ENCODE measurements at places on chromosomes 1 and 21.

- DNase-seq = no peak
Measured at GRCh38 chr1:29285771-29286170, 49.4 kb downstream of the PTPRU start.

- no peak for DNase-seq
Measured at GRCh38 chr21:25788677-25789076, 53.9 kb downstream of the GABPA start.

GRCh38 chr1:10014016-10014415 is 17.0 kb downstream of the RBP7 start:
- DNase-seq = no peak

- no peak for DNase-seq
Measured at GRCh38 chr1:108716437-108717230, 3.9 kb downstream of the FNDC7 start.

- no peak for DNase-seq
Measured at GRCh38 chr1:78340006-78340405, 150.8 kb upstream of the PTGFR start.

GRCh38 chr1:237383791-237384190 is 341.8 kb downstream of the RYR2 start:
- no peak for DNase-seq

DNA sequence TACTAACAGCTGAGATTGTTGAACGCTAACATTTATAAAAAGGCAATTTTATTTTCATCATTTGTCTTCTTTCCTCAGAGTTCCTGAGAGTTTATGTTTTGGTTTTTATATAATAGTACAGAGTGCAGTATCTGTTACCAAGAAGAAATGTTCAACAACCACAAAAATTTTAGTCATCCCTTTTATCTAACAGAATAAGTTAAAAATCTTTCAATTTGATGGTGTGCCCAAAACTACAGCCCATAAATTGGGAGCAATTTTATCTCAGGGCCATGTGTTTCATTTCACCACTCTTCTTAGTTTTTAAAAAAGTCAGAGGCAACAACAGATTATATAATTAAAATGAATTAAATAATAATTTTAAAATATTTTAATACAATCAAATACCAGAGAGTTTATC is 37.1 kb downstream of the NEXN start:
- no peak for DNase-seq

- DNase-seq = no peak
Measured at GRCh38 chr1:185427264-185427663, 110.2 kb upstream of the IVNS1ABP start.

- no peak for DNase-seq
Measured at GRCh38 chr1:55700359-55701130, 485.4 kb upstream of the USP24 start.

DNA sequence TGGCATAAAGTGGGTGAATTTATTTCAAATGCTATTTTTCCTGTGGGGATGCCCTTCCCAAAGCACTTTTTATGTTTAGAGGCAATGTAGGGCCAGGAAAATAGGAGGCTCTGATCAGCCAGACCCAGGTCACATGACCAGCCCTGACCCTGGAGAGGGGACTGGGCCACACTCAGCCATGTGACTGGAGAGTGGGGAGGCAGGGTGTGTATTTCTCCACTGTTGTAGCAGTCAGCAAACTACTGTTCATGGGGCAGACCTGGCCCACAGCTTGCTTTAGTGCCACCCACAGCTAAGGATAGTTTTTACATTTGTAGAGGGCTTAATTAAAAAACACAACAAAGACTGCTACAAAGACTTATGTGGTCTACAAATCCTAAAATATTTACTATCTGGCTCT is 153.8 kb downstream of the ACTL8 start:
- no peak for DNase-seq

DNA sequence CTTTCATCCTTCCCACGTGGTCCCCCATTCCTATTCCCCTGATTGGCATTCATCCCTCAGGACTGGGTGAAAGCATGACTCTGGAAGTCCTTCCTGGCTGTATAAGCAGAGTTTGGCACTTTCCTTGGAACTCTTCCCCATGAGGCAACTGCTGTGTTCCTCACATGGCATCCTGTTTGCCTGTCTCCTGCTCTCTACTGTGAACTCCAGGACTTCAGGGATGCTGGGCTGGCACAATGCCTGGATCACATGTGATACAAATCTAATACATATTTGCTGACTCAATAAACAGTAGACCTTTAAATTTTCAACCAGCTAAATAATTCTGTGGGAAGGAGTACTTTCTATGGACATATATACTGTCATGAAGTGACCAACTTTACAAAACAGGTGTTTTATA is 46.8 kb upstream of the EDEM3 start:
- DNase-seq = no peak

GRCh38 chr1:40925834-40926410 is 53.6 kb upstream of the CTPS1 start:
- DNase-seq = no peak

- DNase-seq = no peak
Measured at GRCh38 chr1:244231572-244232315, 180.7 kb downstream of the ZBTB18 start.

DNA sequence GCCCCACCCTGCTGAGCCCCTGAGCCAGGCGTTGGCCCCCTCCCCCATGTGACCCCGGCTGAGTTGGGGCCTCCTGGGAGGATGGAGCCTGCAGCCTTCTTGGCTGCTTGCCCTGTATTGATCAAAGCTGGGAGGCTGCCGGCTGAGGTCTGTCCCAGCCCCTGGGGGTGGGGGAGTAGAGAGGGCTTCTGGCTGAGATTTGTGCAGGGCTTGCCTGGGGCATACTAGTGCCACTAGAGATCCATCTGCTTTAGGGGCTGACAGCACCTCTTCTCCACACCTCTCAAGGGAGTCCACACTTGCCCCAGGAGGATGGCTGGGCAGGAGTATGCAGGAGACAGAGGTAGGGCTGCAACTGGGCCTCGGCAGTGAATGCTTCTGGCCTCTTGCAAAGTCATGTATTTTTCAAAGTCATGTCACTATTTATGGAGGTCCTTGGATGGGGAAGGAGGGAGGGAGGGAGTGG is 53.6 kb upstream of the SSBP3 start:
- peak; percentile 52 for DNase-seq

DNA sequence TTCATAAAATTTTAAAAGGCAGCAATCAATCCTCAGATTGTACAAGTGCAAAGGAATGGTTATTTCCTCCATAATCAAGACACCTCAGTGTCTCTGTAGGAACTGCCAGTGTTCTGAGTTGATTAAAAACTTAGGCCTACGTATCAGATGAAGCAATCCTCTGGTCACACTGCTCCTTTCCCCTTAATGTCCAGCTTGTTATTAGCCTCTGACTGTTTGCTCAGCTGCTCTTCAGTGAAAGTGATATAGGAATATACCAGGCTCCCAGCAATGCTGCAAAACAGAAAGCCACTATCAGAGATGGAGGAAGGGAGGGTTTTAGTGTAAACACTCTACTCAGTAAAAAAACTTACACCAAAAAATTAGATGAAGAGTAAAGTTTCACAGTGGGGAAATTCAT is 49.8 kb downstream of the SLC35D1 start:
- DNase-seq = no peak

GRCh38 chr21:35925497-35925896 is 134.8 kb downstream of the SETD4 start:
- no peak for DNase-seq

- DNase-seq = peak; percentile 64
Measured at GRCh38 chr1:175757381-175758015, 14.1 kb upstream of the TNR start.

- no peak for DNase-seq
Measured at GRCh38 chr1:175708787-175709186, 34.6 kb downstream of the TNR start.

DNA sequence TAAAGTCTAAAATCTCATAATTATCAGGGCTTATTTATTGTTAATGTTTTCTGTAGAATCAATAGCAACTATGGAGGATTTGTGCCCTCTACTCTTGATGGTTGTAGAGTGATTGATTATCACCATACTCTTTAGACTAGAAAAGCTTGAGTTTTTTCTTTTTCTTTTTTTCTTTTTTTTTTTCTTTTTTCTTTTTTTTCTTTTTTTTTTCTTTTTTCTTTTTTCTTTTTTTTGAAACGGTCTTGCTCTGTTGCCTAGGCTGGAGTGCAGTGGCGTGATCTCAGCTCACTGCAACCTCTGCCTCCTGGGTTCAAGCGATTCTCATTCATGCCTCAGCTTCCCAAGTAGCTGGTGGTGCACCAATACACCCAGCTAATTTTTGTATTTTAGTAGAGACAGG is 29.7 kb downstream of the TOR1AIP1 start:
- DNase-seq = no peak

DNA sequence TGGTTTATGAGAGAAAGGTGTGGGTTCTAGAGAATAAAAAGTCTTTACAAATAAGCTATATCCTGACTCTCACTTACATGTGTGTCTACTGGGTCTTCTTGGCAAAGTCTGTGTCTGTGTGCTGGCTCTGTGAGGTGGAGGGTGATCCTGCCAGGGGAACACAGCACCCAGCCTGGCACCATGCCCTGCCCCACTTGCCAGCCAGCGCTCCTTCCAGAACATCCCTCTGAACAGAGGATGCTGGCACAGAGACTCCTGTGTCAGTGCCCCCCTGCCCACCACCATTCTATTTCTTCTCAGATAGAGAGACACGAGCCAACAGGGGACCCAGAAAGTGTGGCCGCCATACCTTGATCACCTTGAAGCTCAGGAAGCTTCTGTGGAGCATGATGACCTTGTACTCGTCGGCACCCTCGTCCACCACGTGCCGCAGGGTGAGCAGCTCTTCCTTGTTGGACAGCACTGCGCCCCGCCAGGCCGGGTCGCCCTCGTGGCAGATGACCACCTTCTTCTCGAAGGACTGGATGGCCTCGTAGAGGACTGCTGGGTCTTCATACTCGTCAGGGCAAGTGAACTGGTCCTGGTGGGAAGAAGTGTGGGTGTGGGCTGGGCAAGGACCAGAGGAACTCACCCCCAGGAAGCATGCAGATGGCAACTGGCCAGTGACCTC is 49.7 kb downstream of the NTPCR start:
- DNase-seq = no peak

- DNase-seq = no peak
Measured at GRCh38 chr21:28671549-28672195, 321.0 kb downstream of the LTN1 start.

DNA sequence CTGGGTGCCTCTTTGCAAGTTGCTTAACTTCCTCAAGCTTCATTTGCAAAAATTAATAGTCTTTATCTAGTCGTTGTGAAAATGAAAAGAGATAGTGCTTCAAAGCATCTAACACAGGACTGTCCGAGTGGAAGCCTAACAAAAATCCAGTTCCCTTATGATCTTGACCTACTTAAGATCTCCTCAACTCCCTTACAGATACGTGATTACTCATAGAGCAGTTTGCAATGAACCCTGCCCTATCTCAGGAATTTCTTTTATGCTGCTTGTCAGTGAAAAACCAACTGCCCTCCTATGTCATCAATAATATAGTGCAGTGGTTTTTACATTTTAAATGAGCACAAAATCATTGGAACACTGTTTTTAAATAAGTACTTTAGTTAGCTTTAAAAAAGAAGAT is 314.3 kb downstream of the BACH1 start:
- no peak for DNase-seq

All from HuH-7 (cell line).